ENCODE measurements at places on chromosomes 4 and X.
A peak's percentile ranks its signal among the peaks of the same experiment; 100 is the strongest.

DNA sequence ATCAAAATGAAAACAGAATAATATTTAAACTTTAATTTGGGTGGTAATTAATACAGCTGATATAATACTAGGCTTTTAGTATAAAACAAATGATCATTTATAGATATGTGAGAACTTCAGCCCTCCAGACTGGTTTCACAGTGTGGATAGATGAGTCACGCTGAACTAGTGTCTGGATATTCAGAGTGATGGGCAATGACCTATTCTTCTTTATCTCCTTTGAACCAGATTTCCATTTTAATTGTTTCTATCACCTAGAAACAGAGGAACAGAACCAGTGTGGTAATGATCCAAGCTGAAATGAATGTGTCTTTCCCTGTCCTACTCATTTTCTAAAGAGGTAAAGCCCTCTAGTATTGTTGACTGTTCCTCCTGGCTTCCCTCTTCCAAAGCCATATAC lies 155.2 kb upstream of the GK2 start:
- no peak for DNase-seq

DNA sequence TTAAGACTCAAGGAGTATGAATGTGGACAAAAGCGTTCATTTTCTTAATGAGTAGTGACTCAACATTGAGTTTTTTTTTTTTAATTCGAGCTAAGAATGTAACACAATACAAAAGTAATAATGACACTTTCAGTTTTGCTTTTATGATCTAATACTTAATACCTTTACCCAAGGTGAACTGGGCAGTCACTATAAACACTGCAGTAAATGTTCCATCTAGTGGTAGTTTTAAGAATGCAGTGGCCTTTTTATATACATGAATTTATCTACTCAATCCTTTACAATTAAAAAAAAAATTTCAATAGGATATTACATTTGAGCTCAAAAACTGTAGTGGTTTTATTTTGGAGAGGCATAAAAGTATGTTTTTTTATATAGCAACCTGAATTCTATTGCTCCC lies 33.9 kb downstream of the PDK3 start:
- no peak for DNase-seq

- DNase-seq = no peak
Measured at GRCh38 chr4:153013202-153013977, 77.3 kb downstream of the FHDC1 start.

GRCh38 chrX:118117741-118118140 lies 1.1 kb upstream of the KLHL13 start:
- no peak for DNase-seq

DNA sequence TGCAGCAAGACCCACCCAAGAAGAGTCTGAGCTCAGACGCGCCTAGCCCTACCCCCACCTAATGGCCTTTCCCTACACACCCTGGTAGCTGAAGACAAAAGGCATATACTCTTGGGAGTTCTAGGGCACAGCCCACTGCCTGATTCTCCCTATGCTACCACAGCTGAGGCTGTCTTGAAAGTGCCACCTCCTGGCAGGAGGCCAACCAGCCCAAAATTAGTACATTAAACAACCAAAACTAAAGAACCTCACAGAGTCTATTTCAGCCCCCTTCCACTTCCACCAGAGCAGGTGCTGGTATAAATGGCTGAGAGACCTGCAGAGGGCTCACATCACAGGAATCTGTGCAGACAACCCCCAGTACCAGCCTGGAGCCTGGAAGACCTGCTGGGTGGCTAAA lies 119.1 kb downstream of the HMGN5 start:
- no peak for DNase-seq

- DNase-seq = peak; percentile 37
Measured at GRCh38 chrX:9907645-9908387, 59.3 kb upstream of the CLDN34 start.

GRCh38 chrX:9997524-9997923 lies 30.4 kb downstream of the CLDN34 start:
- DNase-seq = no peak
